HEK293T (cell line): ENCODE measurements at places on chromosomes 5 and 9.

GRCh38 chr5:167207081-167207480 lies 1084.4 kb upstream of the WWC1 start:
- no peak for DNase-seq

DNA sequence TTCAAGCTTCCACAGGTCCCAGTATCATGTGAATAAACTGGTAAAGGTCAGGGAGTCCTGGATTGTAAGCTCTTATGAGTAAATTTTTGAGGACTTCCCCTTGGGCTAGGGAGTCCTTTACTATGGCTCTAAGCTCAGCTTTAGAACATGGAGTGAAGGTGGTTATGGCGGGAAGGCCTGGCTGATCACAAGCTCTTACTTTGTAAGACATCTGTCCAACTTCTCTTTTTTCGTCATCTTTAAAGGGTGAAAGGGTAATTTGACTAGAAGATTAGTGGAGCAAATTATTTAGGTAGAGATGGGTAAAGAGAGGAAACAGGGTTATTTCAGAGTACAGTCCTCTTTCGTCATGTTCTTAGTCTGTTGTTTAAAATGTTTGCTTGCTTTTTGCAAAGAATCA lies 155.4 kb downstream of the AOPEP start:
- DNase-seq = no peak

GRCh38 chr9:97284798-97285197 lies 22.7 kb upstream of the CCDC180 start:
- DNase-seq = no peak

GRCh38 chr5:113022661-113023060 lies 46.1 kb downstream of the DCP2 start:
- no peak for DNase-seq

DNA sequence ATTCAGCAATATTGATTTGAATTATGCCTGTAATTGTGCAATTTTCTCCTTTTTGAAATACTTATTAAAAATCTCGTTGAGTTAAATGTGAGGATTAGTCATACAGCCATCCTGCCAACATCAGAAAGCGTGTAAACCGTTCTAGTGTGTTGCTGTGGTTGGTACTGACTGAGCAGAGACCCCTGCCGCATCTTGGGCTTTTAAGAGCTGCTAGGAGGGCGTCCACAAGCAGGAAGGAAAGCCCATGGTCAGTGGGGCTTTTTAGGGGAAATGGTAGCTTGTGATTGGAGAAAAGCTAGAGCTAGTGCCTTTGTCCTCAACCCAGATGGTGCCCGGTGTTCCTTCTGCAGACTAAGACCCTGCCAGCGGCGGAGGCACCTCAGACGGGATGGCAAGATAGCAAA lies 1.3 kb downstream of the SDHA start:
- DNase-seq = no peak

DNA sequence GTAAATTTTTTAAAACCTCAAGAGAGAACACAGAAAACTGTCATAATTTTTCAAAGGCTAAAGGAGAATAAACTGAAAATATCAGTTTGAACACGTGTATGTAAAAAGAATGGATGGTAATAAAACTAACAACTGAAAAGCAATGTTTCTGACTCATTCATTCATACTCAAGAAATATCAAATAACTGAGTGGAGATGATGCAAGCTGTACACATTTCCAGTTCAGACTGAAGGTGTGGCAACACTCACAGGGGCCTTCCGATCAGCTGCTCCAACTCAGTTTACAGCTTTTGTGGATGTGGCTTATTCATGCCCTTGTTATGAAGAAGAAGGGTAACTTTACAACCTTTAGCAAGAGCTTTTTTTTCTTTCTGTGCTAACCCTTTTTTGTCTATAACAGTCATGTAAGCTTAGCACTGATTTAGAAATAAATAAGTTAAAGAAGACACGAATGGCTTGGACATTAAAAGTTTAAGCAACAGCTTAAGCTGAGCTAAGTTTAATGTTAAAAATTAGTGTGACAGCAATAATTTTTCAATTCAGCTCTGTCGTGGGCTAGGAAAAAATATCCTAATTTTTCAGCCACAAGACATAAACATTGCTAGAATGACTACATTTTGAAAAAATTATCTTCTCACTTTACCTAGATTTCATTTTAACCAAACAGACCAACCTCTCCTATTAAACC lies 453.5 kb downstream of the RAB3C start:
- DNase-seq = no peak

GRCh38 chr5:34790069-34790468 lies 48.9 kb upstream of the TTC23L start:
- no peak for DNase-seq

DNA sequence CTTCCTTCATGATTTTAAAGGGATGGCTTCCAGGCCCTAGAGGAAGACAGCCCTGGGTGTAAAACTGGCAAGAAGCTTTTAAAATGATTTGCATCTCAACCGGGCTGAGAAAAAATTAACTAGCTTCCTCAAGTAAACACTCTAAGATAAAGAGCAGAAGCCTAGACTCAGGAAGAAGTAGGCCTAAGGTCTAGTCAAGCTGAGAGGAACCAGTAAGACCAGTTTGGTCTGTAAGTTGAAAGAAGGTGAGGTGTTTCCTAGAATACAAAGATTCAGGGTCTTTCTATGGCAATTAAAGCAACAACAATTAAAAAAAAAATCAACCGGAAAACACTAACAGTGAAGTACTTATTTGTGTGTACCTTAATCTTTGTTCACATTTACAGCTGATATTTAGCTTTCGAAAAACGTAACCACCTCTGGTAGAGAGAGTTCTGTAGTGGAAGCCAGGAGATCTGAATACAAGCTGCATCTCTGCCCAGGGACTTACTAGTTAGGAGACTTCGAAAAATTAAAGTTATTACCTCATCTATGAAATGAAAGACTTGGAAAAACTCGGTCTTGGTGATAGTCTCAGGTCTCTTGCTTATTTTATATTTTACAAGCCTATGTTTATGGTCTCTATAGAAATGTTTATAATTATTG lies 75.7 kb downstream of the TUSC1 start:
- no peak for DNase-seq

GRCh38 chr5:135615581-135616260 lies 36.9 kb upstream of the CXCL14 start:
- DNase-seq = no peak

DNA sequence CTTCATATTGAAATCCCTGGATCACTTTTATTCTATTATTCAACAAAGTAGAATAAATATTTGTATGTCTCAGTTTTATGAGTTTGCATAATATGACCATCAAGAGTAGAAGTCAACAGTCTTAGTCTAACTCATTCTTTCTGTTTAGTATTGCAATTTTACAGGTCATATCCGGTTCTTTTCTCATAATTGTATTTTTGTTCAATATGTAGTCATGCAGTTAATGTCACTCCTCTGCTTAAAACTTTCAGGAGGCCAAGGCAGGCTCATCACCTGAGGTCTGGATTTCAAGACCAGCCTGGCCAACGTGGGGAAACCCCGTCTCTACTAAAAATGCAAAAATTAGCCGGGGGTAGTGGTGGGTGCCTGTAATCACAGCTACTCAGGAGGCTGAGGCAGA lies 148.4 kb upstream of the TRPM3 start:
- no peak for DNase-seq

GRCh38 chr5:95915999-95916686 lies 45.5 kb downstream of the ELL2 start:
- no peak for DNase-seq

DNA sequence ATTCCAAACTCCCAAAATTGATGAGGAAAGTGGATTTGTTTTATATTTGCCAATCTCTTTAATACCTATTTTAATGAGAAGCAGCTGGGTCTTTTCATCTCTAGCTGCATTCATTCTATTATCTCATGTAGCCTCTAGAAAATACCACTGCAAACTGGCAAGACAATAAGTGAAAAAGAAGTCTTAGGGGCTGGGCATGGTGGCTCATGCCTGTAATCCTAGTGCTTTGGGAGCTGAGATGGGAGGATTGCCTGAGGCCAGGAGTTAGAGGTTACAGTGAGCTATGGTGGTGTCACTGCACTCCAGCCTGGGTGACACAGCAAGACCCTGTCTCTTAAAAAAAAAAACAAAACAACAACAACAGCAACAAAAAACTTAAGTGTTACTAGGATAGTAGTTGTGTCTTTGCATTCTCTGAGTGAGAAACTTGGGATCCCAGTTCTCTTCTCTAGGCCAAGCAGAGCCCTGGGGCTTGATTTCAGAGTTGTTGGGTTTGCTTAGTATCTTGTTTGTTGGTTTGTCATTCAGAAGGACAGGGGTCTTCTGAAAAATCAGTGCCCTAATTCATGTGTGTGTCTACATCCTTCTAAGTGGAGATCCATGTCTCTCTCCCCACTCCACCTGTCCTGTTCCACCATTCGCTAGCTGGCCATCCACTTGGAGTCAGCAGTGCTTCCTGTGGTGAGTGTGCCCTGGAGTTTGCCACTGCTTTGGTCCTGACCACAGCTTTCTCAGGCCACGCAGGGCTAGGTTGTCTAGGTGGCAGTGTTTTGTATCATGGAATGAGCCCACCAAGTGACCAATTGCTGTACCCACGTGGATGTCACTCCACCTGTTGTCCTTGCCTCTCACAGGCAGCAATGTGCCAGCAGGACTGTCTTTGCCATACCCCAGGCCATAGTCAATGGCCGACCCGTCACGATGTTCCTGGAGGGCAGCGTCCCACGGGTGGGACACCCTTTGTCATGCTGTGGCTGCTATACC lies 19.5 kb downstream of the MARCHF6 start:
- no peak for DNase-seq

- peak; percentile 72 for DNase-seq
Observed at GRCh38 chr5:55159763-55160492, at the start of gene GPX8. TSS of gene GPX8 (plus strand) at chr5:55160171. CDS start at chr5:55160193, 22 bp downstream.

DNA sequence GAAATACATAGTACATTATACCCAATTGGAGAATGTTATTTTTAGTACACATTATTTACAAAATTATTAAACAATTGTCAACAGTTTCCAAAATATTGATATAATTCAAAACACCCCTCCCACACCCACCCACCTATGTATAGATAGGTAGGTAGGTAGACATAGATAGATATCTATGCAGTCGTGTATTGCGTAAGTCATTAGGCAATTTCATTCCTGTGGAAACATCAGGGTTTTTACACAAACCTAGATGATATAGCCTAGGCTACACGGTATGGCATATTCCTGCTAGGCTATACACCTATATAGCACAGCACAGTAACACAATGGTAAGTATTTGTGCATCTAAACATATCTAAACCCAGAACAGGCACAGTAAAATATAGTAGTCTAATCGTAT lies 377.3 kb downstream of the ANXA1 start:
- no peak for DNase-seq
